Stimulated activated CD4-positive, alpha-beta T cell treated with anti-CD3 and anti-CD28 coated beads, Interleukin-15, amount 100 ng/mL, for 24 hours (primary cell): ENCODE measurements at places on chromosomes 4 and X.
A peak's percentile ranks its signal among the peaks of the same experiment; 100 is the strongest.

GRCh38 chr4:7910263-7910896 is 29.3 kb downstream of the AFAP1 start:
- DNase-seq: no peak

- DNase-seq: no peak
Observed at GRCh38 chrX:131901546-131901945, 121.6 kb upstream of the STK26 start.

DNA sequence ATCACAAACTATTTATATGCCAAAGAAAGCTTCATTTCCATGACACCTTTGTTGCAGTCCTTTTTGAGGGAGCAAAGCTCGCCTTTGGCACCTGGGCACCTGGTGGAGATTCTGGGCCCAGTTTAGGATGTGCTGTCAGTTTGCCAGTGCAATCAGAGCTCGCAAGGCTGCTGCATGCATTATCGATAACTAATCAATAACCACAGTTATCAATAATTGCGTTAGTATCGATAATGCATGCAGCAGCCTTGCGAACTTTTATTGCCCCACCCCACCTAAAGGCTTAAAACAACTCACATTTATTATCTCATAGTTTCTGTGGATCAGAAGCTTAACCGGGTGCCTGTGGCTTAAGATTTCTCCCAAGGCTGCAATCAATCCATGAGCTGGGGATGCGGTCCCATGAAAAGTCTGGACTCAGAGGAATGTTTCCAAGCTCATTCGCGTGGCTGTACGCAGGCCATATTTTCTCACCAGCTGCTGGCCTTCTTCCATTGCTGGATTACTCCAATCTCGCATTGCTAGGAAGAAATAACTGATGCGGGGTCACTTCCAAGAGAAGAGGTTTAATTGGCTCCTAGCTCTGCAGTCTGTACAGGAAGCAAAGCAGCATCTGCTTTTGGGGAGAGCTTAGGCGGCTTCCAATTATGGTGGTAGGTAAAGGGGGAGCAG is 6.2 kb upstream of the AFAP1 start:
- DNase-seq: no peak

- no peak for DNase-seq
Observed at GRCh38 chrX:15813416-15813815, 23.1 kb downstream of the ZRSR2 start.

GRCh38 chrX:15758140-15758539 is 20.1 kb downstream of the CA5B start:
- DNase-seq: no peak

DNA sequence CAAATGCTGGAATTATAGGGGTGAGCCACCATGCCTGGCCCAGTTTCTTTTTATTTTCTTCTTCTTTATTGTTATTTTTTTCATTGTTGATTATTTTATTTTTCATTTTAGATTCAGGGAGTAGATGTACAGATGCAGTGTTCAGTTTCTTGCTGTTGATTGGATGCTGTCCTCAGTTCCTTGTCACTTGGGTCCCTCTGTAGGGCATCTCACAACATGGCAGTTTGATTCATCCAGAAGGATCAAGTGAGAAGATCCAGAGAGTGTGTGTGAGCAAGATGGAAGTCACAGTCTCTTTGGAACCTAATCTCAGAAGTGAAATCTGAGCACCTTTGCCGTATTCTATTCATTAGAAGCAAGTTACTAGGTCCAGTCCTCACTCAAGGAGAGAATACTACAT is 20.9 kb downstream of the HMGB3 start:
- DNase-seq: no peak

GRCh38 chr4:93791570-93792195 is 36.9 kb upstream of the ATOH1 start:
- DNase-seq: peak; percentile 51
